Daoy (cell line): ENCODE measurements at places on chromosomes 3 and 15.

GRCh38 chr15:86373147-86373546 lies 293.5 kb downstream of the AGBL1 start:
- DNase-seq: no peak

GRCh38 chr3:9135930-9136525 lies 113.4 kb downstream of the SRGAP3 start:
- DNase-seq: no peak

GRCh38 chr3:52233968-52234367 lies 5.0 kb downstream of the TWF2 start:
- DNase-seq: no peak

DNA sequence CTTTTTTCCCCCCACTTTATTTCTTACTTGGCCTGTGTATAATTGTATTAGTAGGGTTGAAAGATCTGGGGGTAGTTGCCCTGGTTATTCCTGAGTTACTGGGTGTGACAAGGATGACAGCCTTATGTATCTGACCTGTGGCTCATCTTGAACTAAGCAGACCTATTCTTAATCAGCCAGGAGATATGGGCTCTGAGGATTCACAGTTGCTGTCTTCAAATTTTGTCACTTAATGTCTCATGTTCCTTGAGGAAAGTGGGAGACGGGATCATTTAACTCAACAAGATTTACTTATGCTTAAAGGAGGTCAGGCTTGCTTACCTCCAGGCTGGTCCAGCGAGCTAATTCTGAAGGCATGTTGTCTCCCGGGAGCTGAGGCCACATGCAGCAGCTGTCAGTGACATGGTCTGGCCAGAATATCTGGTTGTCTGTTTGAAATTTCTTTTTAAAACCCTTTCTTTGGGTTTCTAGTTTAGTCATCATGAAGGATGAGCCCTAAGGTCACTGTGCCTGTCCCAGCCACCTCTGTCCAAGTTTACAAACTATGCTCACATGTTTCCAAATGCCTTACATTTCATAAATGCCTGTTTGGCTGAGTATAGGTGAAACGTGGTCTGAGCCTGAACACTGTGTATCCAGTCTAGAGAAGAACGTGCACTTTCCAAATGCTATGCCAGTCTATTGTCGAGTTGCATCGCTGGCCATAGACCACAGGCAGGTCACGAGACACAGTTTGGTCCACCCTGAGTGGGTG lies 26.8 kb downstream of the LRTM1 start:
- no peak for DNase-seq

DNA sequence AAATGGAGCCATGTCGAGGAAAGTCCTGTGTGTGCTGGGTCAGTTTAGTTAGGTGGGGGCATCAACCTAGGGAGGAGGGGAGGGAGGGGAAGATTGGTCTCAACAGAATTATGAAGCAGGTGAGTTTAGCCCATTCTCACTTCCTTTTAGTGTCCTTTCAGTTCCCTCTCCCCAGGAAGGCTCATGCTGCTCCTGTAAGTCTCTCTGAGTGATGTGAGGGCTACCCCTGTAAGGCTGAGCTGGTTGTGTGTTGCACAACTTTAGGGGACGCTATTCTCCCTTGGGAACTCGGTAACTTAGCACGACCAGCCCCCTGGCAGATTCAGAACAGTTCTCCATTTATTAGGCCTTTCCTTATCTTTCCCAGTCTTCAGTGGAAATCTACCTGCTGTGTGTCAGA lies 21.2 kb downstream of the IL5RA start:
- no peak for DNase-seq
